ENCODE measurements at places on chromosomes 12 and 14.

- ATAC-seq: no peak
- no peak overlapping the region for H3K4me3 ChIP-seq
- H3K4me1 ChIP-seq: no peaks in the 10 kb centered on the region
- no peaks in the 10 kb centered on the region for H3K36me3 ChIP-seq
Measured at GRCh38 chr12:92938018-92938417, 8.9 kb upstream of the EEA1 start.

DNA sequence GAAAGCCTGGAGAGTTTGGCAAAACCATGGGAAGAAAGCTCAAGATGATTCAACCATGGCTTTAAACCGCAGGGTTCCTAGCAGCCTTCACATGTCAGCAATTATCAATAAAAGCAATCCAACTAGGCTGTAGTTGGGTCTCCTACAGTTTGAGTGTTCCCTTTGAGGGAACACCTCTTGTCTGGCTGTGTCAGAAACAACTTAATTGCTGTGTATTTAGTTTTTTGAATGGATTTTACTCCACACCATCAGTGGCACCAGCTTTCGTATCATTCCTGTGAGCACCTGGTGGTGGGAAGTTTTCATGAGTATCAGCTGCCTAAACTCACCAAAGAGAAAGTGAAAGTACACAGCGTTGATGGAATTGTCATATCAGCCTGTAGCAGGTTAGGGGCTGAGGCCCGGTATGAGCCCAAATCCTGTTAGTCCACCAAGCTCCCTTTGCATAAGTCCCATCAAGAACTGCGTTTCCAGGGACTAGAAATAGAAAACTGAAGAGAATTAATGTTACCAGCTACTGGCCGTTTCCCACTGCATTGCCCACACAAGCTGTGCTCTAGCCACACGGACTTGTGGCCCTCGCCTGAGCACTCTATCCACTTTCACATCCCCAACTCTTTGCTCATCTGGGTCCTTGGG, 10.9 kb upstream of the IL26 start:
- peak; percentile 37 for ATAC-seq
- peaks cover 11% of the 10 kb centered on the region for H3K4me1 ChIP-seq
- H3K27ac ChIP-seq: no peak overlapping the region
- no peaks in the 10 kb centered on the region for H3K27me3 ChIP-seq
- peak overlapping the region; percentile 32 for H3K4me3 ChIP-seq
- H3K36me3 ChIP-seq: no peaks in the 10 kb centered on the region

- H3K4me1 ChIP-seq: no peaks in the 10 kb centered on the region
- no peak overlapping the region for H3K4me3 ChIP-seq
- no peak overlapping the region for H3K27ac ChIP-seq
- peaks cover 6% of the 10 kb centered on the region for H3K36me3 ChIP-seq
- no peaks in the 10 kb centered on the region for H3K27me3 ChIP-seq
- ATAC-seq: no peak
Measured at GRCh38 chr12:118164798-118165486, 29.0 kb downstream of the PEBP1 start.

DNA sequence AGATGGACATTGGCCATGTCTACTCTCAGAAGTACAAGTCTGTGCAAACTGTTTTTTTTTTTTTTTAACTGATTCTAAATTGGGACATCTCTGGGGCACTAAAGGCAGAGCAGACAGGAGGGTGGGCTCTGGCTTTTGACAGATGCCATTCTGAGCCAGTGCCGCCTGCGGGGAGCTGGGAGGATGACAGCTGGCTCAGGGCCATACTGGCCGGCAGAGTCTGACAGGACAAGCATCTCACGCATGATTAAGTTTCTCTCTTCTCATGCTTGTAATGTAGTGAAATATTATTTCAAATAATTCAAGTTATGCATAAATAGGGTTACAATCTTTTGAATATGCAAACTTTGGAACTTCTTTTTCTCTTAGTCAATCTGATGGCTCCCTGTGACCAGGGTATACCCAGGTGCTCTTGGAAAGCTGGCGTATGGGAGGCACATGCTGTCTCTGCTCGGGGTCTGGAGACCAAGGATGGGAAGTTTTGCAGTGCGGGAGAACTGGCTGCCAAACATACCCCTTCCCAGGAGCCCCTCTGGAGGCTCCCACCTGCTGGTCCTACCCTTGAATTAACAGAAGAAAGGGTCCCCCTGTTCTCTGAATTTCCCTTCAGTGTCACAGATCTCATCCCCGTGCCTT, 7.6 kb downstream of the CDCA4 start:
- H3K27ac ChIP-seq: no peak overlapping the region
- no peak for ATAC-seq
- H3K27me3 ChIP-seq: no peaks in the 10 kb centered on the region
- H3K4me1 ChIP-seq: peaks cover 6% of the 10 kb centered on the region
